Stimulated activated CD4-positive, alpha-beta T cell treated with anti-CD3 and anti-CD28 coated beads, TNF-alpha, amount 100 ng/mL, for 48 hours (primary cell): ENCODE measurements at places on chromosomes 7 and 10.
A peak's percentile ranks its signal among the peaks of the same experiment; 100 is the strongest.

DNA sequence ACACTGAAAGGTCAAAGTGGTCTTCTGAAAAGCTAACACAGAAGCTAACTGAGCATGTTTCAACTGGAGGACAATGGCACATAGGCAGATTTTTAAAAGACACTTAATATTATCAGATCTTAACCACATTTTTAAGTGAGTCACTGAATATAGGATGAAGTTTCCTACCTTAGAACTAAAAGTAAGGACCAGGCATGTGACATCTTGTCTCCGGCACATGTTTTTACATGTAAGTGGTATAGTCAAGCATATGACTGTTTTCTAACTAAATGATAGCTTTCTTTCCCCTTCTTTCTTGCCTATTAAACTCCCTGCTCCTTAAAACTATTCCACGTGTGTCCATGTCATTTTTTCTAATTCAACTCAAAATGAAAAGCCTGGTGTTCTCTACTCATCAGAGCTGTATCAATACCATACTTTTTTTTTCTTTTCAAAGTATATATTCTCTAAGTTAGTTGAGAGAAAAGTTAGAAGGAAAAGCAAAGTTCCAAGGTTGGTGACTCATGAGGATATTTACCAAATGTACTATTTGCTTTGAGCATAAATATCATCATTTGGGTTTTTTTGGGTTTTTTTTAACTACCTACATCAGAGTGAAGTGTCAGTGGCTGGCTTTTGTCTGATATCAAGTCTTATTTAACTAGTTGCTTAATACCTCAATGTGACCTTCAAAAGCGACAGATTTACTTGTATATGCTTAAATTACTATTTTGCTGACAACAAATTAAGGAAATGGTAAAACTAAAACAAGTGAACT, 127.5 kb downstream of the CRPPA start:
- DNase-seq: no peak

DNA sequence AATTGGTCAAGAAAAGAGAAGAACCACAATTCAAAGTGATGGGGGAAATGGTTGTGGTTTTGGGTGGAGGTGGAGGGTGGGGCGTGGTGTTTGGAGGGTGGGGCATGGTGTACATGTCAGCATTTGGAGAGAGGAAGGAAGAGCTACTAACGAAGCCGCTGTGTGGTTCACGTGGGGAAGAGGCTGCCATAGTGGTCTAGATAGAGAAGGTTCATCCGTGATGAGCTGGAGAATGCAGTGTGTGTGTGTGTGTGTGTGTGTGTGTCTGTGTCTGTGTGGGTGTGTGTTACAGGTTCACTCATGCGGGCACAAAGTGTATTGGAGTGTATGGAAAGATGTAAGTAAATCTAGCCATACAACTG, 6.1 kb upstream of the VCL start:
- DNase-seq: peak; percentile 55

- no peak for DNase-seq
Measured at GRCh38 chr10:95264227-95265051, 26.4 kb downstream of the PDLIM1 start.

DNA sequence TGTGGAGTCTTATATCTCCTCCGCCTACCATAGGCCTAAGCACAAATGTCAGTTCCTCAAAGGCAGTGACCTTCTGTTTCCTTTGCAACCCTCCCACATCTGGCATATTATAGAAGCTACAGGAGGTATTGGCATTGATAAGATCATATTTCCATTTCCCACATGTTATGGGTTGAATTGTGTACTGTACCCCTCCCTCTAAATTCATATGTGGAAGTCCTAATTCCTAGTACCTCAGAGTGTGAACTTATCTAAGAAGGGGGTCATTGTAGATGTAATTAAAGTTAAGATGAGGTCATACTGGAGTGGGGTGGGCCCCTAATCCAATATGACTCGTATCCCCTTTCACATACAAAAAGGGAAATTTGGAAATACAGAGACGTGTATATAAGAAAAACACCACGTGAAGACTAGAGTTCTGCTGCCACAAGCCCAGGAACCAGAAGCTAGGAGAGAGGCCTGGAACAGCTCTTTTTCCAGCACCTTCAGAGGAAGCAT, 6.1 kb upstream of the LAMB4 start:
- no peak for DNase-seq

DNA sequence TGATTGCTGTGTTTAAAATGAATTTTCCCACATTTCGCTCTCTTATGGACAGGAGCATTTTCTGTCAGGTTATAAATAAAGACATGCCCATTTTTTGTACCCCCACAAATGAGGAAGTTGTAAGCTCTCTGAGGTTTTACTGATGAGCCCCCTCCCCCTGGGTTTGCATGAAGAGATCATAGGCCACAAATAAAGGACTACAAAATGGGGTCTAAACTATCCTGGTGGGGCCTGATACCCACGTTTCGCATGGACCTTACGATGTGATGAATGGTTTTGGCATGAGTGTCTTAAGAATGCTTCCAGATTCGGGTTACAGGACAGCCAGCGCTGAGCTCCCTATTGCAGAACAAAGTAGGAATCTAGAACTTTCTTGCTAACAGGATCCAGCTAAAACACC, 5.8 kb downstream of the IKZF1 start:
- no peak for DNase-seq

DNA sequence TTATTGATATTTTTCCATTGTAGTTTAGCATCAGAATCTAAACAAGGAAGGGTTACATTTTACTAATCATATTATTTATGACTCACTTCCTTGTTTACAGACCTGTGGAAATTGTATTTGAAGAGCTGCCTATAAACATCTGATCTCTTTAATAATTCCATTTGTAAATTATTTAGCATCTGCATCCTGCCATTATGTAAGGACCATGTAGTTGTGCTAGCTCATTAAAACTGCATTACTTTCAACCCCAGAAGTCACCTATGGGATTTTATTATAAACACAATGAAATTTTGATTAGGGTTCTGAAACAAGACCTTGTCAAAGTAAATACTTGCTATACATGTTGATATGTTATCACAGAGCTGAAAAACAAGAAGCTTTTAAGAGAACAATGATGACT, 146.8 kb upstream of the SLC26A5 start:
- no peak for DNase-seq

- no peak for DNase-seq
Measured at GRCh38 chr10:128287921-128288320, 161.7 kb upstream of the MKI67 start.

- no peak for DNase-seq
Measured at GRCh38 chr7:40721342-40721949, 586.6 kb downstream of the SUGCT start.

DNA sequence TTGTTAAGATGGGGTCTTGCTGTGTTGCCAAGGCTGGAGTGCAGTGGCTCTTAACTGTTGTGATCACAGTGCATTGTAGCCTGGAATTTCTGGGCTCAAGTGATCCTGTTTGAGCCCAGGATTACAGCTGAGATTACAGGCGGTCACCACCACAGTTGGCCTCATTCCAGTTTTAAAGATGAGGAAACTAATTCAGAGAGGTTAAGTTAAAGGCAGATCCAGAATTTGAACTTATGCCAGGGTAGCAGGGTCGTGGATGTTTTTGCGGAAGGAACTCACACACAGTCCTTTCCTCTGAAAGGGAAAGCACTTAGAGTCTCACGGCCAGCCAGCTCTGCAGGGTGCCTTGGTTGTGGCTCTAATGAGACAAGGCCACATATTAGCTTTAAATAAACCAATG, 84.7 kb downstream of the MMRN2 start:
- no peak for DNase-seq

- no peak for DNase-seq
Measured at GRCh38 chr7:42770114-42770513, 141.8 kb downstream of the C7orf25 start.

DNA sequence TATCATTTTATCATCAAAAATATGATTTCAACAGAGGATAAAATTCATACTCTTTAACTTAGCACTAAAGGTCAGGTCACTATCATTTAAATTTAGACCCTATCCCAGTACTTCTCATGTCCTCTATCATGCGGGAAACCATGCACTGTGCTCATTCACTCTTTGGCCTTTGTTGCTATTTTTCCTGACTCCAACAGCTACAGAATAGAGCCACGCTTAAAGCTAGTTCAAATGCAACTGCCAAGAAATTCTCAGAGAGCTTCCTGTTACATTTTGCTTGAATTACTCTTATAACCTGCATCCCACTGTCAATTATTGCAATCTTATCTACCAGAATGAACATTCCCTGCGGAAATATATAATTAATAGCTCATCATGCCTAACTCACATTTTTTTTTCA, 58.3 kb downstream of the SEMA3A start:
- DNase-seq: no peak
